Activated CD8-positive, alpha-beta T cell treated with anti-CD3 and anti-CD28 coated beads, Interleukin-2, amount 10 ng/mL, durations not matched to agents 7 days and 5 days (primary cell): ENCODE measurements at places on chromosomes 7 and 10. TPM values are rescaled to one million over a fixed set of nuclear protein-coding genes. Genes with fewer than 3 reads are reported as not detected.
A peak's percentile ranks its signal among the peaks of the same experiment; 100 is the strongest.

GRCh38 chr10:48627984-48628609 lies 23.2 kb upstream of the ARHGAP22 start:
- DNase-seq = no peak

DNA sequence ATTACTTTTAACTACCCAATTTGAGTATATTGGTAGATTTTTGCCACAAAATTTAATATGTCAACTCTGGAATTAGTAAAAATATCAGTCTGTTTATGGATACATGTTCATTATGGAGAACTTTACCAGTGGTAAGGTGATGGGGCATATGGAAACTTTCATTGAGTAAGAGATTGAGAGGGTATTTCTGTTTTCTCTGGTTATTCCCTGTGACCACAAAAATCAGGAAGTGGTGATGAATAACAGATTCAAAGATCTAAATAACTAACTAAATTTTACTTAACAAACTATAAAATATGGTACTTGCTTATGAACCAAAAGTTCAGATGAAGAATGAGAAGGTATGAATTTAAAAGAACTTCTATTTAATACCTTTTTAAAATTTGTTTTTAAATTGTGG lies 22.1 kb upstream of the STEAP4 start:
- DNase-seq = no peak

The HILPDA gene
- total RNA-seq = 26.2 TPM

The LIPN gene
- not detected for total RNA-seq

DNA sequence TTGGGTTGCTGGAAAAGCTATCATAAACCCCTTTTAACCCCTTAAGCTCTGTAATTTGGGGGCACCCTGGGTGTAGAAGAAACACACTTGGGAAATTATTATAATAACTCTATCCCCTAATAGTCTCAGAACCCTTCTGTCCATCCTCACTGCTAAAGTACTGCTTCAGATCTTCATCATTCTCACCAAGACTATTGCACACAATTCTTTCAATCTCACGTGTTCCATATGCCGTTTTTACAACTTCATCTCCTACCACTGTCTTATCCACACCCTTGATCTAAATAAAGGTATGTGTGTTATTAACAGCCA lies 15.8 kb downstream of the ANKRD22 start:
- DNase-seq = no peak

- DNase-seq = peak; percentile 18
Measured at GRCh38 chr10:49593998-49594397, 16.1 kb upstream of the SLC18A3 start.

- no peak for DNase-seq
Measured at GRCh38 chr10:51861051-51861450, 161.7 kb upstream of the CSTF2T start.

The GPR85 gene
- not detected for total RNA-seq

DNA sequence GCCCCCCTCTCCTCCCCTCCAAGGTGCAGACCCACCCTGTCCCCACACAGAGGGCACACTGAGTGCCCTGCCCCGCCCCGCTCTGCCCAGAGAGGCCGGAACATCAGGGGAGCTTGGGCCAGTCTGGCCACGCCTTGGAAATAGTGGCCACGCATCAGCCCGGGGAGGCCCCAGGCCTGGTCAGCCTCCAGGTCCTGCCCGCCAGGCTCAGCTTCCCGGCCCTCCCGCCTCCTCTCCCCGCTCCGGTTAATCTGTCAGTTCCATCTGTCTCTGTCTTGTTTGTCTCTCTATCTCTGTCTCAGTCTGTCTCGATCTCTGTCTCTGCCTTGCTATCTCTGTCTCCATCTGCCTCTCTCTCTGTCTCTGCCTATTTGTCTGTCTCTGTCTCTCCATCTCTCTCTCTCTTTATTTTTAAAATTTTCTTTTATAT lies 28.9 kb upstream of the TNRC18 start:
- DNase-seq = no peak

- DNase-seq = no peak
Measured at GRCh38 chr10:61325223-61325960, 127.8 kb downstream of the TMEM26 start.

- no peak for DNase-seq
Measured at GRCh38 chr7:133568544-133568943, 315.7 kb downstream of the EXOC4 start.

- peak; percentile 31 for DNase-seq
Measured at GRCh38 chr10:102744374-102745051, 765 bp downstream of the WBP1L start.

GRCh38 chr10:109358325-109358724 lies 565.0 kb downstream of the XPNPEP1 start:
- DNase-seq = no peak

GRCh38 chr10:3866332-3866731 lies 81.3 kb upstream of the KLF6 start:
- DNase-seq = no peak

- DNase-seq = no peak
Measured at GRCh38 chr7:158419238-158419785, 168.3 kb downstream of the PTPRN2 start.
